Right hindlimb (tissue), 1 donor: ENCODE measurements at places on chromosomes 3 and 15.

- no peak for DNase-seq
These were observed 19.7 kb upstream of the ZNF280D start for GRCh38 chr15:56752986-56753385.

DNA sequence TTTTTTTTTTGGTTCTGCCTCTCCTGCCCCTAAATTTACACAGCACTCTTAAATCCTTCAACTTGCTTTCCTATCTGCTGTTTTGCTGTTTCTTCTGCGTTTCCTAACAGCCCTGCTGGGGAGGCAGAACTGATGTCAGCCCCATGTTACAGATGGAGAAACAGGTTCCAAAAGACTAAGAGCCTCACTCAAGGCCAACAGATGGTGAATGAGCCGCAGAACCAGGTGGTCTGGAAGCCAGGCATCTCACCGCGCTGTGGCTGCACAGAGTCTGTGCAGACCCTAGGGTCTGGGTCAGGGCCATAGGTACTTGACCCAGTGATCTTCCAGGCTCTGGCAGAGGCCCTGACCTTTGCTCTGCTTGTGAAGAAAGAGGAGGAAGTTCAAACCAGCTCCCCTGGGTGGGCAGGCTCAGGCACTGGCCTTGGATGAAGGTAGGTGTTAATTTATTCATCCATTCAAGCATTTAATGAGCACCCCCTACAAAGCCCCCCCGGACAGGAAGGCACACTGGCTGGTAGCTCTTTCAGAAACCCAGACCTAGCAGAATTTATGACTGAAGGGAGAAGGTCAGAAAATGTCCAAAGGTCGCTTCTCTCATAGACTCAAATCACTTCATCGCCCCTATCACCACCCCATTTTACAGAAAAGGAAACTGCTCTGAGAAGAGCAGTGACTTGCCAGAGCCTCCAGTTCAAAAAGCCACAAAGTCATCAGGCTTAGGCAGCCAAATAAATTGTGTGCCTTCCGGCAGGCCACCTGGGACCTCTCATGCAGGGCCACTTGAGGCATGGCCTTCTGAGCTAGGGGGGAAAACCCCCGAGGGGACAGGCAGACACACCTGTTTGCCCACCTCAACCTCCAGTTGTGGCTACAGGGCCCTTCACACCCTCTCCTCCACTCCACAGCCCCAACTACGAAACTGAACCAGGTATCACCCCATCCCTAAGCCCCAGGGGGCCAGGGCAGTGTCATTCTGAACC, 2.7 kb downstream of the CHDH start:
- no peak for DNase-seq

DNA sequence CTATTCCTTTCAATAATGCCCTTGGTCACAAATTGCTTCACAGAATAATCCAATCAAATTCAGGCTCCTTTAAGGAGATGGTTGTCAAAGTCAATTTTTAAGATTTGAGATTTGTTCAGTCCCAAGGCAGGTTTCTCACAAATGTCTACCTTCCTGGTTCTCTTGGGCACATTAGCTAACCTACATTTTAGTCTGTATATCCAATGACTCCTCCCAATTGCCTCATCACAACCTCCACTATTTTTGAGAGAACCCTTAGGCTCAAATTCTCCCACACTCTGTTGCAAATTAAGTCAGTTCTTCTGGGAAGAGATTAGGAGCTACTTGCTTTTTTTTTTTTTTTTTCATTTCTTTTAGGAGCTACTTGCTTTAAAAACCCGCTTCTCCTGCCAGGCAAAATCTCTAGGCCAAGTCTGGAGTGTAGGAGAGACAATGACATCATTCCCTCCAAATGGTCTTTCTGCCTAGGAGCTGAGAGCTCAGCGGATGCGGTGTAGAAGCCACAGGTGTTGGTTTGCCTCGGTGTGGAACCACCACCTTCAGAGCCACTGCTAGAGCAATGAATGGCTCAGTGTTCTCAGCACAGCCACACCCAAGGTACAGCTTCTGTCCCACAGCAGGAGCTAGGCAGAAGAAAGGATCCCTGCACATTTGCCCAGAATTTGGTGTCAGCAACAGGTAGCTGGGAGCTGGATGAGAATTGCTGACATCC, 10.0 kb upstream of the INO80 start:
- no peak for DNase-seq

DNA sequence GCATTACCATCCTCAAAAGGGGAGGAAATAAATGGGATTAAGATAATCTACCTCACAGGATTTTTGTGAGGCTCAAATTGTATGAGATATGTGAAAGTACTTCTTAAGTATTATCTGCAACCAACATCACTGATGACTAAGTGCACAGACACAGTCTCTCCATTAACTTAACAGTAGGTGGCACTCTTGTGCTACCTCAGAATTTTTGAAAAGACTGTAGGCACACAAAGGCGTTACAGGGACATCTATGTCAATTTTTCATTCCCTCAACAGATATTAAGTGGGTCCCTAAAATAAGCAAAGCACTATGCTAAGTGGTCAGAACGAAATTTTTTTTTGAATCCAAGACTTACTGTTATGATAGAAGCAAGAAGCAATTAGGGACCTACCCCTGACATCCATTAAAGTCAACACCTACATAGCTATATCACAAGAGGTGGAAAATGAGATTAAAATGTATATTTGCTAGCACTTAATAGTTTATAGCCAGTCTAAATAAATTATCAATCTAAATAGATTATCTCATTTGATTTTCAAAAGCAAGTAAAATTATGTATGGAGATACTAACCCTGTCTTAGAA, 52.9 kb downstream of the RYK start:
- DNase-seq, result no peak

GRCh38 chr3:170718848-170719247, 133.0 kb upstream of the SLC7A14 start:
- DNase-seq, result no peak

GRCh38 chr3:33037471-33037870, 59.5 kb downstream of the GLB1 start:
- DNase-seq, result no peak

DNA sequence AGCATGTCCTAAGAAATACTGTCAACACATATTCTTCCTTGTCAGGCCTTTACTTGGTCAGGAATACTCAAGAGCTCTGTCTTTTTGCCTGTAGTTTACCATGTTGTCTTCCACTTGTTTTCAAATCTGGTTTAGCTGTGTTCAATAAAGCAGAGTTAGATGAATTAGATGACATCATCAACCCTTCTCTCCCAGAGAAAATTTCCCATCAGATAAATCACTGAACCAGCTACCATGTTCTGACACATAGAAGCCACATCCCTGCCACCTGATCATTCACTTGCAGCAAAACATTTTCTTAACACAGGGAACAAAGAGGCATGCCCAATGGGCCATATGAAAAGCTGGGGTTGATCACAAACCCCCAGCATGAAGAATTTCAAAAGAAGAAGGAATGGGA, 42.1 kb downstream of the TERC start:
- no peak for DNase-seq

DNA sequence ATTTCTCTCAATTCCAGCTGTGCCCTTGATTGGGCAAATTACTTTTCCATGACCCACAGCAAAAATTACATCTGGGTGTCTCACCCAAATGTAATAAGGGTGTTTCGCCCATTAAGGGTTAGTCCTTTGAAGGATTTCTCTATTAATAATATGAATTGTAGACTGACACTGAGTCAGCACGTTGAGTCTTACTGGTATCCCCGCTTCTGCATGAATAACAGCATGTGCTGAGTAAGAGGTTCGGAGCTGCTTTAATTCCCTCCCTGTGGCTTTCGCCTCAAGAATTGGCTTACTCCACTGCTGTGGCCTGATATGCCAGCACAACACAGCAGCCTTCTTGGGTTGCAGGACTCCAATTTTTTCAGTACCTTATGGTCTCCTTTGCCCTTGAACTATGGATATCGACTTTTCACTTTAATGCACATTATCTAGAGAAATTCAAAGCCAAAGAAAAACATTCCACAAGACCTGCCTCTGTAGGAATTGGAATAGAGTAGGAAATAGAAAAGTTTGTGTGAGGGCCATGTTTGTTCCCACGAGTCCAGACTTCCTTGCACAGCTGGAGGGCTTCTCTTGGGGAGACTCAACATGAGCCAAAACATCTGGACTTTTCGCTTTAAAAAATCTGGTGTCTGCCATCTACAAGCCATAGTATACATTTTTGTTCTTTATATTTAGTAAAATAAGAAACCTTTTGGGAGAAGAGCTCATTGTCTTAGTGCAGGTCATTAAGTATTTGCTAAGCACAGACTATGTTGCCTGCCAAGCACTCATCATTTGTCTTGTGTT, 20.7 kb upstream of the ERC2 start:
- DNase-seq, result peak; percentile 66

- DNase-seq, result no peak
These were observed 52.3 kb downstream of the ABHD2 start for GRCh38 chr15:89140595-89140994.

- no peak for DNase-seq
These were observed 102.7 kb downstream of the CGNL1 start for GRCh38 chr15:57479005-57479404.

DNA sequence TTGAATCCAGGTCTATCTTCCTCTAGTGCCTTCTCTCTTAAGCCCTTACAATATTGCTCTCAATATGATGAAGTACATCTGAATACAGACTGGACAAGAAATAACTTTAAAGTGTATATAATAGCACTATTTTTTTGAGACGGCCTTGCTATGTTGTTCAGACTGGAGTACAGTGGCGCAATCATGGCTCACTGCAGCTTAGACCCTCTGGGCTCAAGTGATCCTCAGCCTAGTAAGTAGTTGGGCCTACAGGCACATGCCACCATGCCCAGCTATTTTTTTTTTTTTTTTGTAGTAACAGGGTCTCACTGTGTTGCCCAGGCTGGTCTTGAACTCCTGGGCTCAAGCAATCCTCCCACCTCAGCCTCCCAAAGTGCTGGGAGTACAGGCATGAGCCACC, 53.6 kb downstream of the MAP3K13 start:
- DNase-seq, result no peak

GRCh38 chr15:78072080-78072892, 5.2 kb downstream of the TBC1D2B start:
- DNase-seq, result peak; percentile 58

- DNase-seq, result peak; percentile 43
These were observed 129.1 kb upstream of the SEMA6D start for GRCh38 chr15:47587940-47588802.

- no peak for DNase-seq
These were observed 76.6 kb downstream of the SLC25A26 start for GRCh38 chr3:66297260-66297873.

- no peak for DNase-seq
These were observed 463.6 kb upstream of the KCNMB2 start for GRCh38 chr3:178072391-178073305.

GRCh38 chr15:76184650-76185035, 124.9 kb downstream of the TMEM266 start:
- DNase-seq, result no peak
